ENCODE measurements at places on chromosomes 3 and 15.

GRCh38 chr3:188214442-188214841, 60.5 kb downstream of the LPP start:
- DNase-seq: no peak

GRCh38 chr15:58227706-58228543, 89.7 kb downstream of the AQP9 start:
- DNase-seq: no peak

GRCh38 chr3:84893211-84893610, 65.6 kb upstream of the CADM2 start:
- no peak for DNase-seq

GRCh38 chr3:51845129-51845528, 16.3 kb upstream of the IQCF2 start:
- DNase-seq: no peak

DNA sequence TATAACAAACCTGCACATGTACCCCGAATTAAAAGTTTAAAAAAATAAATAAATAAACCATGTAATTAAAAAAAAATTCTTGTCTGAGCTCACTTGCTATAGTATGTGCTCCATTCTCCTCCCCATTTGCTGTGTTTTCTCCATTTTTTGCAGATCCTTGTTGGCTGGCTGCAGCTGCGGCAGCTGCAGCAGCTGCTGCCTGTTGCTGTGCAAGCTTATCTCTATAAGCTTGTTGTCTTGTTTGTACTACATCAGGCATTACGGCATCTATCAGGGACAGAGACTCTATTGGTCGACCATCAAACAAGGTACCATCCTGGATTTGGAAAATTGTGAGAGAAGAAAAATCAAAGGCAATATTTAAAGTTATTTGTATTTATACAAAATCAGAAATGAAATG, 145.9 kb downstream of the TBL1XR1 start:
- DNase-seq: no peak

DNA sequence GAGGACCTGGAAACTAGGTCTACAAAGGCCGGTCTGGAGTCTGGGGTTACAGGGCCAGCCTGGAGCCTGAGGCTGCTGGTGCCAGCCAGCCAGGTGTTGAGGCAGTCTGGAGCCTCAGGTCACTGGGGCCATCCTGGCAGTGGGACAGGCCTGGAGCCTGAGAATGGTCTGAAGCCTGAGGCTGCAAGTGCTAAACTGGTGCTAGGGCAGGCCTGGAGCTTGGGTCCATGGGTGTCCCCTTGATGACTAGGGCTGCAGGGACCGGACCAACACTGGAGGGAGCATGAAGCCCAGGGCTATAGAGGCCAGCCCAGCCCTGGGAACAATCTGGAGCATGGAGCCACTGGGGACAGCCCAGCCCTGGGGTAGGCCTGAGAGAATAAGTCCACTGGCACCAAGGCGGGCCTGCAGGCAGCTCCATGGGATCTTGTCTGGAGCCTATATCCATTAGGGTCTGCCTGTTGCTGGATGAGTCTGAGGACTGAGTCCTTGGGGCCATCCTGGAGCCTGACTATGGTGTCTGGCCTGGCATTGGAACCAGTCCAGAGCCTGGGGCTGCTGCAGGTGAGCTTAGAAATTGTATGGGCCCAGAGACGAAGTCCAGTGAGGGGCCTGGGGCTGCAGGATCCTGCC, 101.9 kb downstream of the GLDN start:
- DNase-seq: no peak

GRCh38 chr15:55513152-55513551, 5.1 kb upstream of the DNAAF4 start:
- DNase-seq: no peak

DNA sequence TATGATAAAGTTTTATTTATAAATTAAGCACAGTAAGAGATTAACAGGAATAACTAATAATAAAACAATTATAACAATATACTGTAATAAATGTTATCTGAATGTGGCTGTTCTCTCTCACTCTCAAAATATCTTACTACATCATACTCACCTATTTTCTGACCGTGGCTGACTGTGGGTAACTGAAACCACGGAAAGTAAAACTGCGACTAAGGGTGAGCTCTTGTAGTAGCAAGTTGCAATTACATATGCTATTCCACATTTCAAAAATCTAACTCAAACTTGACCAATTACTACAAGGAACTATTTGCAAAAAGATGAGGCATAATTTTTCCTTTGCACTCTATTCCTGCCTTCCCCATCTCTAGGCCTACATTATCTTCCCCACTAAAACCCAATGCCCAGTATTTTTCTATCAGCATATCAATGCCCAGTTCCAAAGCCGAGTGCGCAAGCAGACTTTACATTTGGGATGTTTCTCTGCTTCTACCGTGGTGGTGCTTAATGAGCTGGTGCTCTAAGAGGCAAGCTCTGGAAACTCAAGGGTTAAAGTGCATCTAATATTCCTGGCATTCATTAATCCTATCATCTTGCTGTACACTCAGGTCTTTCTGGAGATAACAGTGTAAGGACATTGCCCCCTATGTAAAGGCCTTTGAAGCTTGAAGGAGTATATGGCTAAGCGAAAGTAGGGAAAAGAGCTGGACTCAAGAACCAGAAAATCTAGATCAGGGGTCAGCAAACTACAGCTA, 6.7 kb downstream of the PCYT1A start:
- no peak for DNase-seq

DNA sequence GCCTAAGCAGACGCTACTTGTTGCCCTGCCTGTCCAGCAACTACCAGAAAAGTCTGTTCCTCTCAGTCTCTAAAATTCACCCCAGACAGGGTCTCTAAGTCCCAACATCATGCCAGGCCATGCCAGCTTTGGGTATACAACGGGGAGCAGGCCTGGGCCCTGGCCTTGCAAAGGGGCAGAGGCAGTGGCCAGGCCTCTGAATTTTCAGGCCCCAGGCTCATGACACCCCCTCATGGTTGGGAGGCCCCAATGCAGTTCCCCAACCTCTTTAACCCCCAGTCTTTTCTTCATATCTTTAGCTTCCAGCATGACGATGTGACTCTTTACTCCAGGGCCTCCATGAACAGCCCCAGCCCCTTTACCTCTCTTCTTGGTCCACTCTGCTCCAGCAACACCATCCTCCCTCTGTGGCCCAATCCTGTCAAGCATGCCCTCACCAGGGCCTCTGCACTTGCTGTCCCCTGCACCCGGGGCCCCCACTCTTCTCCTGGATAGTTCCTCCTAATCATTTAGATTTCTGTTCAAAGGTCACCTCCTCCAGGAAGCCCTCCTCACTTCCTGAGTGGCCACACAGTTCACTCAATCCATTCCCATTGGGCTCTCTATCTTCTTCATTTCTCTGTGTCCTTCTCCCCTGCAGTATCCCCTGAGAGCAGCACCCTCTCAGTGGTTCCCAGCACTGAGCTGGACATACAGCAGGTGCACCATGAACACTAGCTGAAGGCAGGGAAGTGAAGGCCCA, 4.8 kb downstream of the IQSEC1 start:
- DNase-seq: no peak

DNA sequence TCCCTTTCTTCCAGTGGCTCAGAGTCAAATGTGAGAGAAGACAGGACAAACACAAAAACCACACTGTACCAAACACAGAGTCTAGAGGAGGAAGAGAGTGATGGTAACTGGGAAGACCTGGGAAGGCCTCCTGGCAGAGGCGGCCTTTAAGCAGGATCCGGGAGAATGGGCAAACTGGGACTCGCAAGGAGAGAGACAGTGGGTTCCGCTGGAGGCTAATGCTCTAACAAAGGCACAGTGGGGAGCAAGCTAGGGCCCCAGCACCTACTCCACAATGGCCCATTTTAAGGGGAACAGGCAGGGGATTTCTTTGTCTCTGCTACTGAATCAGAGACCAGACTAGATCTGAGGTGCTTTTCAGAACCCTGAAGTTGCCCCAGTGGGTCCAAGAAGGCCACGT, 81.4 kb upstream of the HES1 start:
- DNase-seq: no peak

- DNase-seq: no peak
These were observed 12.8 kb downstream of the ELL3 start for GRCh38 chr15:43763819-43764446.

Data from GM04504 (cell line).